ENCODE measurements at places on chromosomes 6 and 20. TPM values are rescaled to one million over a fixed set of nuclear protein-coding genes. Genes with fewer than 3 reads are reported as not detected.

- DNase-seq: peak; percentile 89
These were observed 93.1 kb downstream of the PRND start for GRCh38 chr20:4814696-4815252.

SLC25A27 gene
- 57.8 TPM for total RNA-seq

- DNase-seq: no peak
These were observed 329 bp upstream of the ZKSCAN3 start for GRCh38 chr6:28349344-28349891.

CPXM1 gene
- 2.5 TPM for total RNA-seq

RUNX2 gene
- total RNA-seq: 1.4 TPM

CCN2 gene
- total RNA-seq: 68.9 TPM

- DNase-seq: no peak
These were observed 138.9 kb upstream of the AGPAT4 start for GRCh38 chr6:161412795-161413194.

GRCh38 chr20:25100914-25101313 lies 19.0 kb upstream of the VSX1 start:
- DNase-seq: no peak

- peak; percentile 34 for DNase-seq
These were observed 33.2 kb downstream of the PLCG1 start for GRCh38 chr20:41170386-41171105.
